Vagina (tissue), 2 donors: ENCODE measurements at places on chromosomes 4 and X.

DNA sequence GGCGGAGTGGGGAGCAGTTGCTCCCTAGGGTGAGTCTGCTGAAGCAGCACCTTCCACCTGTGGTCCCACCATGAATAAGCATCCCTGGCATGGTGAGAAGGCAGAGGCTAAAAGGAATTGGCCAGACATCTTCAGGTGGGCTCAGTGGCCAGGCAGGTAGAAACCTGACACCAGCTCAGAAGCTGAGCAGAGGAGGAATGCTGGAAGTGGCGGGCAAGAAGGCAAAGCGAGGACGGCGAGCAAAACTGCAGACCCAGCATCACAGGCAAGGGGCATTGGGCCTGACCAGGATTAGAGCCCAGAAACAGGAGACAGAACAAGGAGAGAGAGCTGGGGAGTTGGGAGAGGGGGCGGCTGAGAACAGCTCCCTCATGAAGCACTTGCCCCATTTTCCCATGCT is 25.3 kb downstream of the TSC22D3 start:
- no peak for DNase-seq

GRCh38 chr4:6504900-6505496 is 32.6 kb upstream of the PPP2R2C start:
- DNase-seq = no peak

GRCh38 chr4:7770224-7771050 is 169.2 kb downstream of the AFAP1 start:
- DNase-seq = no peak

- no peak for DNase-seq
Observed at GRCh38 chr4:122665161-122665929, 44.5 kb upstream of the IL21 start.

- DNase-seq = peak; percentile 94
Observed at GRCh38 chrX:129650821-129651510, 3.8 kb downstream of the APLN start.

DNA sequence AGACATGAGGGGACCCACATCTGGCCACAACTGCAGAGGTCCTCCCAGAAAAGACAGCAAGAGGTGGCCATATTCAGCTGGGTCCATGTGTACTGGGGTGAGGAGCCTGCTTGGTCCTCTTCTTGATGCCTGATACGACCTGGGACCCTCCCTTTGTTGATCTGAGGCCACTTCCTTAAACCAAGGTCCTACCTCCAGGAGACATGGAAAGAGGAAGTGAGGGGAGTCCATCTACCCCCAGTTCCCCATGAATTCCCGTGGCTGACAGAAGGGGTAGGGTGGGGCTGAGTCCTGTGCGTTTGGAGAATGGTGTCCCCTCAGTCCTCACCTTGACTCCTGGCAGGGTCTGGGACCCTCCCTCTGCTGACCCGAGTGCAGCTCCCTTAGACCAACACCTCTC is 2.1 kb downstream of the MAGEA10 start:
- no peak for DNase-seq

DNA sequence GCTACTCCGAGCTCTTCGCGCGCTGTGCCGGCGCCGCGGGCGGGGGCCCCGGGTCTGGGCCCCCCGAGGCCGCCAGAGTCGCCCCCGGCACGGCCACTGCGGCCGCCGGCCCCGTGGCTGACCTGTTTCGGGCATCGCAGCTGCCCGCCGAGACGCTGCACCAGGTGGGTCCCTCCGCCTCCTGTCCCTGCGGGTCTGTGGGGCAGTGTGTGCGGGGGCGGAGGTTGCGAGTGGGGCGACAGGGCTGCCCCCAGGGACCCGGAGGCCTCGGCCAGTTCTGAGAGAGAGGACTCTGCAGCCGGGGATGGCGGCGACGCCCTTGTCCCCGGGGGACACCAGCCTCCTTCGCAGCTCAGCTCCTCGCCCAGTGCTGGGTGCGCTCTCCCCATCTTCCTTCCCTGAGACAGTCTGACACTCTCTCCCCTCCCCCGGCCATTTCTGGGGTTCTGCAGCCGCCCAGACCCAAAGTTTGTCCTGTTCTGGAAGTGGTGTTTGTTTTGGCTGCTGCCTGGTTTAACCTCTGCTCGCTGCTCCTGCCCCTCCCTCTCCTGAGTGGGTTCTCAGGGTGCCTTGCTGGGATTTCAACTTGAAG is 609 bp downstream of the REPS2 start:
- DNase-seq = no peak

- DNase-seq = no peak
Observed at GRCh38 chr4:11106190-11106589, 322.5 kb downstream of the HS3ST1 start.

DNA sequence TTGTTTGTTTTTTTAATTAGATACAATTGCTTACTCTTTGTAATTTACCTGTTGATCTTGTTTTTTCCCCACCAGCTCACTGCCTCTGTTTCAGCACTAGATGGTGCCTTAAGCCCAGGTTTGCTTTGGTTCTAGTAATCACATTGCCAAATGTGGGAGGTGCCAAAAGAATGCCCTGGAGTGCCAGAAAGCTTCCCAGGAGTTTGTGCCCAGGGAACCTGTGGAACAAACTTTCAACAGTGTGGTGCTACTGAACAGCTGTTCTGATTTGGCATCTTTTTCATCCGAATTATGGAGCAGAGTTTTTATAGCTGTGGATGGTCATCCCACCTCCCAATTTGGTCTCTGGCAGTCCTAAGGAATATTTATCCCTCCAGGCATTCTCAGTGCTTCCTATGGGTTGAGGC is 1000.7 kb downstream of the STIM2 start:
- no peak for DNase-seq

DNA sequence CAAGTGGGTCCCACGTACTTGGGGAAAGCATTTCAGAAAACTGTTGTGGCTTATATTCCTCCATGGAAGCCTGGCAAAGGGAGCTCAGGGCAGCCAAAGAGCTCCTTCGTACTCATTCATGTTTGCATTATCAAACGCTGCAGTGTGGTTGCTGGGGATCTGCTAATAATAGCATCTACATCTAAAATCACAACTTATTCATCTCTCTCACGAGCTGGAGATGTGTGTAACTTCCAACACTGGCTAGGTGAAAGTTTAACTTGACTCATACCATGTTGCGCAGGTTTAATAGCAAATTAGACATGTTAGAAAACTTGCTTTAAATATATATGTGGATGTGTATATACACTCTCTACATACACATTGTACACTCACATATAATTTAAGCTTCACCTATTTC is 415.1 kb downstream of the AFF2 start:
- DNase-seq = no peak

- no peak for DNase-seq
Observed at GRCh38 chr4:37320513-37321235, 76.1 kb downstream of the NWD2 start.

DNA sequence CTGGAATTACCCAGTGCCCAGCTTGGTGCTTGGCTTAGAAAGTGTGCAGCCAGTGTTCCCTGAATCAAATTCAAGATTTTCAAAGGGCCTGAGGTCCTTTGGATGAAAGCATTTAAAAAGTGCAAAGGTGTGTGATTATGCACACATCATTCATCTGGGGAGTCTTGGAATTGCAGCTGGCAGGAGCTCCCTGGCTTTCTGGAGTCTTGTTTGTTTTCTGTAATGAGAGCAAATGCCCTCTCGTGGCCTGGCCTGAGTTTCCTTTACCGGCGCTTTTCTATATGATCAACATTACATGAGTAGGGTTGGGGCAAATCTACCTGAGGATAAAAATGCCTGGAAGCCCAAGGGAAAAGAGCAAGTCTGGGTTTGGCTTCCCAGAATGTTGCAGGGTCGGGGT is 24.6 kb upstream of the SORCS2 start:
- DNase-seq = no peak

DNA sequence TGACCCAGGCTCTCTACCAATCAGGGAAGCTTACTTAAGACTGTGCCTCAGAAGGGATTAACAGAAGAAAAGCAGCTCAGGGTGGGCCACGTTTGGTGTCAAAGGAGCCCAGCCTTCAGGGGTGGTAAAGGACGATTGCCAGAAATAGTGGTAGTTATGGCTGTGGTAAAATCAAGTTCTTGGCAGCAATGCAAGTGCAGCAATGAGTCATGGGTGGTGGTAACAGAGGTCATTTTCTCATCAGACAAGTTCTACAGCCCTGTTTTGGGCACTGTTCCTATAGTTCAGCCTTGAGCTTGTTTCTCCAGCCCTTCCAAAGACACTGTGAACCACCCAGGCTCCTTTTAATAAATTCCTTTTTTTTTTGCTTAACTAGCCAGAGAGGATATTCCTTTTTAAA is 120.3 kb downstream of the EFHC2 start:
- DNase-seq = no peak

DNA sequence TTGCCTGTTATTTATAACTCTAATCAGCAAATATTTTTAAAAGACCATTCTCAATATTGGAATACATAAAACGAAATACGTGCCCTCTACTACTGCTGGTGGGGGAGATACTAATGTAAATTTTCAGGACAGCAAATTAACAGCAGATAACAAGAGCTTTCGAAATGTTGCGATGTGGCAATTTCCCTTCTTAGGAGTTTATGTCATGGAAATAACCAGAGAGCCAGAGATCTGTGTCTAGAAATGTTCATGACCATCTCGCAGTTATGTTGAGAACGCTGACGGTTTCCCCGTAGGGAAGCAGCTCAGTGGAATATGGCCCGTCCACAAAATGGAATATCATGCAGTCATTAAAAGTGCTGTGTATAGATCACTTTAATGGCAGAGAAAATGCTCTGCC is 238.4 kb upstream of the PSAPL1 start:
- DNase-seq = no peak

- no peak for DNase-seq
Observed at GRCh38 chr4:153265306-153266047, 61.2 kb downstream of the TRIM2 start.

DNA sequence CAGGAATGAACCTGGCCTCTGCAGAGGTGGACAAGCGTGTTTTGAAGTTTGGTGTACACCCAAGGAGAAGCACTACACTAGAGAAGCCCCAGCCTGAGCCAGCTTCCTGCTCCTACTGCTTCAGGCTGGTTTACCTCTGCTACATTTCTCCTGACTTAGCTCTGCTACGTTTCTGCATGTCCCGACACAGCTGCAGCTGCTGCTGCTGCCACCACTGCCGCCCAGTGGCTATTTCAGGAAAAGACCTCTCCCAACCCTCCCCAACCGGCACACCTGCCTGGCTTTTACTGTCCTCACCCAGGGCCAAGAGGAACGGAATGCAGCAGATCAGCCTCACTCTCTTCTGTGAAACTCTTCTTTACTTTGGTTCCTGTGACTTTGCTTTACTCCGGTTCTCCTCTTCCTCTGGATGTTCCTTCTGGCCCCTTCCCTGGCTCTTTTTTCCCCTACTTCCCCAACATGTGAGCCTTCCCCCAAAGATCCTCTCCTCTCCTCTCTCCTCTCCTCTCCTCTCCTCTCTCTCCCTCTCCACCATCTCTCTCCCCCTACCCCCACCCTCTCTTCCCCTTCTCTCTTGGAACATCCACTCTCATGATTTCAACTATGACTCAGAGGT is 3.1 kb upstream of the P2RY4 start:
- no peak for DNase-seq

DNA sequence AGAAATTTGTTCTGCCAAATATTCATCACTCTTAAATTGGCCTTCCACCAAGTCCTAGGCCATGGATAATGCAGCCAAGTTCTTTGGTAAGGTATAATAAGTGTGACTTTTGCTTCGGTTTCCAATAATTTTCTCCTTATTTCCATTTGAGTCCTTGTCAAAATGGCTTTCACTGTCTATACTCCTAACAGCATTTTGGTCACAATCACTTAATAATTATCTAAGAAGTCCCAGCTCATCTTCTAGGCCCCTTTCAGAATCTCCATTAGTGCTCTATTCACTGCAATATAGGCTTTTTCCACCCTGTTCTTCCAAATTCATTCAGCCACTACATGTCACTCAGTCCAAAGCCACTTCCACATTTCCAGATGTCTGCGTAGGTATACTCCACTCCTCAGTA is 51.0 kb upstream of the SPIN4 start:
- DNase-seq = no peak

GRCh38 chr4:185651851-185652250 is 116.5 kb upstream of the PDLIM3 start:
- no peak for DNase-seq

GRCh38 chrX:107542500-107542899 is 85.8 kb upstream of the PRPS1 start:
- no peak for DNase-seq

DNA sequence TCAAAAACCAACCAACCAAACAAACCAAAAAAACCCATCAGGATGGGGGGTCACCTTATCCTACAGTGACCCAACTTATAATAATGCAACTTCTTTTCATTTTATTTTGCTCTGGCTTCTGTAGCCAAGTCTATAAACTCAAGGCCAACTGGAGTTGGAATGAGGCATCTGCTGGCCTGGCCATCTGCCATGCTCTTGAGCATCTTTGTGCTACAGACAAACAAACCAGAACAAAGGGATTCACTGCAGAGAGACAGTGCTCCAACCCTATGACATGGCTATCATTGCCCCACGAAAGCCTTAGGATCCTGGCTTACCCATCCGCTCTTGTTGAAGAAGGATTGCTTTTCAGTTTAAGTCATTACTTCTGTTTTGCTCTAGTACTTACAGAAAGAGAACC is 49.2 kb upstream of the SCRG1 start:
- DNase-seq = no peak

- no peak for DNase-seq
Observed at GRCh38 chr4:12403175-12403574, 974.5 kb upstream of the HS3ST1 start.

DNA sequence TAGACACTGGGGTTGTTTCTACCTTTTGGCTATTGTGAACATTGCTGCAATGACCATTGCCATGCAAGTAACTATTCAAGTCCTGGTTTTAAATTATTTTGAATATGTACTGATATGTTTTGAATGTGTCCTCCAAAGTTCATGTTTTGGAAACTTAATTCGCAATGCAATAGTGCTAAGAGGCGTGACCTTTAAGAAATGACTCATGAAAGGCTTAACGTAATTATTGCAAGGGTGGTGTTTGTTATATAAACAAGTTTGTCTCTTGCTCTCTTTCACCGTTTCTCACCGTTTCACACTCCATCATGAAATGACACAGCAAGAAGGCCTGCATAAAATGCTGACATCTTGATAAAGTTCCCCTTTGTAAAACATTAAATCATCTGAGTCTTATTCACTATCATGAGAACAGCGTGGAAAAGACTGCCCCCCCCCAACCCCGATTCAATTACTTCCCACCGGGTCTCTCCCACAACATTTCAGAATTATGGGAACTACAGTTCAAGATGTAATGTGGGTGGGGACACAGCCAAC is 506.9 kb upstream of the FAM47C start:
- no peak for DNase-seq

DNA sequence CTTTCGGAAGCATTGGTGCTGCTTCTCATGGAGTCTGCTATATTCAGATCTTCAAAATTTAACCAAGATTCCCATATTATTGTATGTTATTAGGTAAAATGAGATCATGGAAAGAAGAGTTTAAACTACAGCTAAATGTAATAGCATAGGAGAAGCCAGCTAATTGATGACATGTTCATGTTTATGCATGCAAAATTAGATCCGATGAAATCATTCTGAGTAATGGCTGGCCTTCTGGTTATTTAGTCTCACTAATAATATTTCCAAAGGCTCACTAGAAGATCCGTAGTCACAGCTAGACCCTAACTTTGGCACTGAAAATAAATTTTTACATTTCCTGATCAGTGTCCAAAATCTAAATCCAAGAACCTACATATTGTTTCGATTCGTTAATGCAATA is 19.8 kb upstream of the PHKA2 start:
- no peak for DNase-seq
